ENCODE measurements at places on chromosomes 7 and 10.
A peak's percentile ranks its signal among the peaks of the same experiment; 100 is the strongest.

- H3K4me3 ChIP-seq = no peak overlapping the region
- no peak overlapping the region for H3K27ac ChIP-seq
- H3K4me1 ChIP-seq = no peaks in the 10 kb centered on the region
Observed at GRCh38 chr10:125149036-125149679, 11.2 kb downstream of the CTBP2 start.

DNA sequence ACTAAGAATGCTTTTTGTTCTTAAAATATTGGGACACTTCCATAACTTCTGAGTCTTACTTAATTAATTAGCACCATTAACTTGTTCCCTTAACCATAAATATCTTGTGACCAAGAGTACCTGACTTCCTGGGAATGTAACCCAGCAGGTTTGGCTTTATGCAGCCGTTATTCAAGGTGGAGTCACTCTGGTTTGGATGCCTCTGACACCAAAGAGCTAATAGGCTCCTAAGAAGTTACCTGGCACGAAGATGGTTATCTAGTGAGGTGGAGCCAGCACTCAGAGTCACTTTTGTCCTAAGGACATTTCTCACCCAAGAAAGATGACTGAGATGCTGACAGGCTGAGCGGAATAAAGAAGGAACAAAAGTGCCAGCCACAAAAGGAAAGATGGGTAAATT is 172.3 kb downstream of the C1GALT1 start:
- H3K4me3 ChIP-seq = no peak overlapping the region
- DNase-seq = no peak
- H3K4me1 ChIP-seq = no peaks in the 10 kb centered on the region
- H3K27me3 ChIP-seq = peaks cover 3% of the 10 kb centered on the region
- no peaks in the 10 kb centered on the region for H3K36me3 ChIP-seq

DNA sequence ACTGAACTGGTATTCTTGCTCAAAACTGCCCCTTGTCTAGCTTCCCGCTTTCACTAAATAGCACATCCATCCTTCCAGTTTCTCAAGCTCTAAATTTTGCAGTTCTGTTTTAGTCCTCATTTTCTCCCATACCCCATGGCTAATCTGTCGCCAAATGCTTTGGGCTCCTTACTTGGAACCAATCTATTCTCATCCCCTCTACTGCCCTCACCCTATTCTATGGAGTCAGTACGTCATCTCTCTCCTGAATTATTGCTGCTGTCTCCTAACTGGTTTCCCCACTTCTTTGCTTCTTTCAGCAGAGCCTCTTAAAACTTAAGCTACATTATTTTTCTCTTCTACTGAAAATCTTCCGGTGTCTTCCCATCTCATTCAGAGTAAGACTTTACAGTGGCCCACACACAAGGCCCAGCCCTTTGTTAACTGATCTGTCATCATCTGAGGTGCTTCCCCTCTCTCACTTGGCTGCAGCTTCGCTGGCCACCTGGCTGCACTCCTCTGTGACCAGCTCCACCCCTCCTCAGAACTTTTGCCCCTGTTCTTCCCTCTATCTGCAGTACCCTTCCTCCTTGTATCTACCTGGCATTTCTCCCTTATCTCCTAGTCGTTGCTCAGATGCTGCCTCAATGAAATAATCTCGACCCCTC is 9.9 kb downstream of the STARD3NL start:
- no peaks in the 10 kb centered on the region for H3K4me1 ChIP-seq
- H3K4me3 ChIP-seq = no peak overlapping the region
- DNase-seq = no peak
- H3K36me3 ChIP-seq = no peaks in the 10 kb centered on the region
- H3K27ac ChIP-seq = no peak overlapping the region
- H3K27me3 ChIP-seq = no peaks in the 10 kb centered on the region

GRCh38 chr10:77635402-77636227 is 2.0 kb downstream of the KCNMA1 start:
- H3K4me3 ChIP-seq = no peak overlapping the region
- no peak overlapping the region for H3K27ac ChIP-seq
- no peak for DNase-seq
- H3K4me1 ChIP-seq = peaks cover 2% of the 10 kb centered on the region

DNA sequence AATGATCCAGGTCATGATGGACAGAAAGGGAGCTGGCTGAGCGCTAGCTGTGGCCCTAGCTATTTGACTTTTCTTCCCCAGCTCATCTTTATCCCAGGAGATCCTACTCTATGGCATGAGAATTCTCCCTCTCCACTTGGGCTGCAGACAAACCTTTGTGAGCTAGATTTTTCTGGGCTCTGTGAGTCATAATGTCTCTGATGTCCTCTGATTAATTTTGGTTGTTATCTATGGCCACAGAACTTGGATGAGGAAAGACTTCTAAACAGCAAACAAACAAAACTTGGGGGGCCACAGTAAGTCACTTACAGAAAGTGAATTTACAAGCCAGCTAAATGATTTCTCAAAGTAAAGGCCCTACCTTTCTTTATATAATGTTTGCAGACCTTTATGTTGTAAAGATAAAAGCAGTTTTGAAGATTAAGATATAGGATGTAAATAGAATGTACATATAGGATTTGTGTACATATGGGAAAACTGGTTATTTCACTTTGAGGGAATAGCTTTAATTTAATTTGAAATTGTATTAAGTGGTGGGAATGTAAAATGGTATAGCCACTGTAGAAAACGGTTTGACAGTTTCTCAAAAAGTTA is 10.4 kb downstream of the ABLIM1 start:
- no peak overlapping the region for H3K4me3 ChIP-seq
- H3K27ac ChIP-seq = no peak overlapping the region
- H3K4me1 ChIP-seq = no peaks in the 10 kb centered on the region

DNA sequence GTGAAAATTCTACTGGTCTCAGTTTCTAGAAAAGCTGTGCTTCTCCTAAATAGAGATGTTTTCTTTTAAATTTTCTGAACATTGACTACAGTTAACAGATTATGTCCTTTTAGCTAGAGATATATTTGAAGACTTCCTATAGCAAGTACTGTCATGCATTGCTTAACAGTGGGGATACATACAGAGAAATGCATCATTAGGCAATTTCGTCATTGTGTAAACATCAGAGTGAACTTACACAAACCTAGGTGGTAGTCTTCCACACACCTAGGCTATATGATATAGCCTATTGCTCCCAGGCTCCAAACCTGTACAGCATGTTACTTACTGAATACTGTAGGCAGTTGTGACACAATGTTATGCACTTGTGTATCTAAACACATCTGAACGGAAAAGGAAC is 28.5 kb downstream of the PIK3CG start:
- H3K27me3 ChIP-seq = no peaks in the 10 kb centered on the region
- DNase-seq = no peak
- no peak overlapping the region for H3K4me3 ChIP-seq
- no peak overlapping the region for H3K27ac ChIP-seq
- H3K36me3 ChIP-seq = peaks cover 81% of the 10 kb centered on the region

DNA sequence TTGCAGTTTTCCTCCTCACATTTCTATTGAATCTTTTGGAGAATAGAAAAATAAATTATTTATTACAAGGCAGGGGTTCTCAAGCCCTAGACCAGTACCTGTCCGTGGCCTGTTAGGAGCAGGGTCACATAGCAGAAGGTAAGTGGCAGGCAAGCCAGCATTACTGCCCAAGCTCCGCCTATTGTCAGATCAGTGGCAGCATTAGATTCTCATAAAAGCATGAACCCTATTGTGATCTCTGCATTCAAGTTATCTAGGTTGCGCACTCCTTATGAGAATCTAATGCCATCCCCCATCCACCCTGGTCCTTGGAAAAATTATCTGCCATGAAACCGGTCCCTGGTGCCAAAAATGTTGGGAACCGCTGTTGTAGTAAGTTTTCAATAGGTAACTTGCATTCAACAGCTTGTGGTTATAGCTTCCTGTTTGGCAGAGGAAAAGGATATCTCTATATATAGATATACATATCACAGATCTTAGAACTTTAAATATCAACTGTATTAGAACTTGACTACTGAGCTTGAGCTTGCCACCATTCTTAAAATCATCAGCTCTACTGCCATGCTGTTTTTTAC is 165.1 kb downstream of the AHR start:
- H3K36me3 ChIP-seq = no peaks in the 10 kb centered on the region
- no peak for DNase-seq
- no peak overlapping the region for H3K27ac ChIP-seq
- peak overlapping the region; percentile 22 for H3K4me3 ChIP-seq
- no peaks in the 10 kb centered on the region for H3K27me3 ChIP-seq
- H3K4me1 ChIP-seq = peaks cover 5% of the 10 kb centered on the region

- H3K27me3 ChIP-seq = no peaks in the 10 kb centered on the region
- peaks cover 3% of the 10 kb centered on the region for H3K4me1 ChIP-seq
- no peaks in the 10 kb centered on the region for H3K36me3 ChIP-seq
- no peak for DNase-seq
- no peak overlapping the region for H3K4me3 ChIP-seq
- H3K27ac ChIP-seq = no peak overlapping the region
Observed at GRCh38 chr10:33216661-33217427, 117.6 kb downstream of the NRP1 start.

DNA sequence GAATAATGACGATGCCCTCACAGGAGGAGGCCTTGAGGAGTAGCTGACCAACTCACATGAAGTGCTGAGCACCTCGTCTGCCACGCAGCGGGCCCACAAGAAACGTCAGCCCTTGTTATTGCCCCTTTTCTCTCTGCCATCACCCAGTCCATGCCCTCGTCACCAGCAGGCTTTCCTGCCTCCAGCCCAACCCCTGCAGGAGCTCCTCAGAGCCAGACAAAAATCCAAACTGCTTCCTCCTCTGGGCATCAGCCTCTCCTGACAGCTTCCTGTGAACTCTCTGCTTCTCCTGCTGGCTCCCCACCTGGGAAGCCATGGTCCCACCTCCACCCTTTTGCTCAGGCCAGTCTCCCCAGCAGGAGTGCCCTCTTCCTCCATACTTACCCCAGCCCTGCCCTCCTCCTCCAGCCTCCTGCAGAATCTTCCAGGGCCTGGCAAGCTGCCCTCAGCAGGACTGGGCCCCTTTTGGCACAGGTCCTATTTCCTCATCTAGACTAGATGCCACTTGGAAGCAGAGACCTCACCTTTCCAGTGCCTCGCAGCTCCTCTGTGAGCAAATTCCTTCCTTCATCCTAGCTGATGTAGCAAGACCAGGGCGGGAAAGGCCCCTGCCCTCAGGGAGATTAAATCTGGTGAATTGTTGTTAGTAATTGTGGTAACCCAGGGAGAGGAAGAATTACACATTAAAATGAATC is 115.1 kb downstream of the C10orf105 start:
- no peak overlapping the region for H3K4me3 ChIP-seq
- H3K4me1 ChIP-seq = no peaks in the 10 kb centered on the region
- no peak for DNase-seq

DNA sequence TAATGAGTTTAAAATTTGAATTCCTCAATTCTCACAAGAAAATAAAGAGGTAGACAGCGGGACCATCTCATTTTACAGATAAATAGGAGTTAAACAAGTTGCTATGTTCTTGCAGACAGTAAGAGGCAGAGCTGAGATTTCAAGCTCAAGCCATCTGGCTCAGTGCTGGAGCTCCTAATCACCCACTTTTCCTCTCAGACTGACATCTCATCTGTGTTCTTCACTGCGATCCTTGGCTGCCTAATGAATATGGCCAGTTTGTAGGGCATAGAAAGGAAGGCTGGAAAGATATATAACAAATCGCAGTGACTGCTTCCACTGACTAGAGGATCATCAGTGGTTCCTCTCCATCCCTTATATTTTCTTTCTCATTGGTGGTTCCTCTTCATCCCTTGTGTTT is 151.2 kb downstream of the MPP7 start:
- no peaks in the 10 kb centered on the region for H3K27me3 ChIP-seq
- H3K4me3 ChIP-seq = no peak overlapping the region
- peaks cover 26% of the 10 kb centered on the region for H3K36me3 ChIP-seq
- no peak overlapping the region for H3K27ac ChIP-seq
- no peaks in the 10 kb centered on the region for H3K4me1 ChIP-seq
- no peak for DNase-seq

GRCh38 chr10:47035819-47036337 is 124.7 kb downstream of the PTPN20 start:
- no peaks in the 10 kb centered on the region for H3K4me1 ChIP-seq
- no peak overlapping the region for H3K4me3 ChIP-seq
- H3K27me3 ChIP-seq = no peaks in the 10 kb centered on the region
- no peak for DNase-seq
- H3K36me3 ChIP-seq = no peaks in the 10 kb centered on the region
- H3K27ac ChIP-seq = no peak overlapping the region

GRCh38 chr10:6871128-6871527 is 291.1 kb upstream of the PRKCQ start:
- H3K4me3 ChIP-seq = no peak overlapping the region
- no peak overlapping the region for H3K27ac ChIP-seq
- no peak for DNase-seq

DNA sequence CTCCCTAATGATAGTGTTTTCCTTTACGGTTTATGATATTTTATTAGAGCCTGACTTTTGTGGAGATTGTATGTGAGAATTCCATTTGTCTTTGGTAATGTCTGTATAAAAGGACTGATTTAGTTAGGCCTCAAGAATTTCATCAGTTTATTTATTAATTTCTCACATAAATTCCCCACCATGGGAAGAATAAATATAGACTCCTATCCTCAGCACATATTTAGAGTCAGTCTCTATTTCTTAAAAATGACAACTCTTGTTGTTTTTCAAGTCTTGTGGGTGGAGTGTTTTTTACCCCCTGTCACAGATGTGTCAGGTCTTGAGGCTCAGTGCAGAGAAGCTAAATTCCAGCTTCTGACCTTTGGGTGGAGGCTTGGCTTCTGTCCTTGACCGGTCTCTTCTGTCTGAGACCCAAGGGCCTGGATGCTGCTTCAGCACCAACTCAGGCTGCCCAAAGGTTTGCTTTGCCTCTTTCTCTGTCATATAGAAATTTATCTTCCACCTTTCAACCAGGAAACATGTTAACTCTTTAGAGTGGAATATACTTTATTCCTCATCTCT is 117.3 kb upstream of the INHBA start:
- H3K27me3 ChIP-seq = no peaks in the 10 kb centered on the region
- no peak for DNase-seq
- no peak overlapping the region for H3K27ac ChIP-seq

- no peak overlapping the region for H3K27ac ChIP-seq
- no peak for DNase-seq
- H3K4me3 ChIP-seq = peak overlapping the region; percentile 25
- peaks cover 36% of the 10 kb centered on the region for H3K27me3 ChIP-seq
- no peaks in the 10 kb centered on the region for H3K36me3 ChIP-seq
- H3K4me1 ChIP-seq = peaks cover 7% of the 10 kb centered on the region
Observed at GRCh38 chr10:121597504-121598262, 561 bp downstream of the FGFR2 start.

DNA sequence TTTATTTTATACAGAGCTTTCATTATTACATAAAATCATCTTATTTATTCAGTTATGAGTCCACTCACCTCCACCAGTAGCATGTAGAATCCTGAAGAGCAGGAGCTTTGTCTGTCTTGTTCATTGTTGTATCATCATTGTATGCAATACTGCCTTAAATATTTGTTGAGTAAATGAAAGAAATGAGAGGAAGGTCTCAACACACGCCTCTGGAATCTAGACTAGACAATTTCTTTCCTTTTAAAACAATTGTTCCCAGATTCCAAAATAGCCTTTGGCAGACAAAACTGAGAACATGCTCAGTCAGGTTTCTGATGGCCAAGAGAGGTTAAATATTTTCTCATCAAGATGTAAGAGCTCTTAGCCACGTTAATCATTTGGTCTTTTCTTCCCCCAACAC is 173.1 kb upstream of the AGR3 start:
- no peaks in the 10 kb centered on the region for H3K27me3 ChIP-seq
- H3K4me1 ChIP-seq = peaks cover 6% of the 10 kb centered on the region
- DNase-seq = no peak
- H3K36me3 ChIP-seq = no peaks in the 10 kb centered on the region
- no peak overlapping the region for H3K4me3 ChIP-seq
